ENCODE measurements at places on chromosomes 16 and 17.
A peak's percentile ranks its signal among the peaks of the same experiment; 100 is the strongest.

DNA sequence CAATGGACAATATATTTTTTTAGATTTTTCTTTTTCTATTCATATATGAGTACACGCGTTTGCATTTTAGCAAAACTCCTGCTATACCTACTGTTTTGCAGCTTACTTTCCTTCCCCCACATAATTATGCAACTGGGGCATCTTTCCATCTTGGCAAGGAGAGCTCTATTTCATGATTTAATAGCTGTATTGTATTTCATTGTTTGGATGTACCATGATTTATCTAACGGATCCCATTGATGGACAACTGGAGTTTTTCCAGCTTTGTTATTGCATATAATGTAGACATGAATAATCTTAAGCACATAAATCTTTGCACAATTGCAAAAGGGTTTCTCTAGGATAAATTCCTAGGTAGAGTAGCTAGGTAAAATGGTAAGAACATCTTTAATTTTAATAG, 133.9 kb downstream of the PITPNC1 start:
- DNase-seq: no peak

GRCh38 chr17:77863814-77864161, 94.7 kb upstream of the TNRC6C start:
- DNase-seq: no peak

- DNase-seq: no peak
Measured at GRCh38 chr16:74558873-74559272, 48.0 kb downstream of the GLG1 start.

GRCh38 chr17:47993964-47994363, 23.1 kb downstream of the CDK5RAP3 start:
- no peak for DNase-seq

GRCh38 chr17:31882571-31882970, 18.9 kb downstream of the UTP6 start:
- no peak for DNase-seq

DNA sequence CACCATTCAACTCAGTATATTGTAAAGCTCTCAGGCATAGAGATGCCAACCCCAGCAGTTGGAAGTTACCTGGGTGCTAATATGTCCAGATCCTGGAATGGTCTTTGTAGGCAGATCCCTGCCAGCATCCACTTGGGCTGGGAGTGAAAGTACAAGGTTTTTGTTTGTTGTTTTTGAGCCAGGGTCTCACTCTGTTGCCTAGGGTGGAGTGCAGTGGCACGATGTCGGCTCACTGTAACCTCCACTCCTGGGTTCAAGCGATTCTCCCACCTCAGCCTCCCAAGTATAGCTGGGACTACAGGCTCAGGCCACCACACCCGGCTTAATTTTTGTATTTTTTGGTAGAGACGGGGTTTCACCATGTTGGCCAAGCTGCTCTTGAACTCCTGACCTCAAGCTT, 177.6 kb downstream of the IRF8 start:
- no peak for DNase-seq

- no peak for DNase-seq
Measured at GRCh38 chr17:27991462-27991993, 50.9 kb upstream of the NLK start.

GRCh38 chr17:66275651-66276050, 26.8 kb upstream of the PRKCA start:
- peak; percentile 97 for DNase-seq

DNA sequence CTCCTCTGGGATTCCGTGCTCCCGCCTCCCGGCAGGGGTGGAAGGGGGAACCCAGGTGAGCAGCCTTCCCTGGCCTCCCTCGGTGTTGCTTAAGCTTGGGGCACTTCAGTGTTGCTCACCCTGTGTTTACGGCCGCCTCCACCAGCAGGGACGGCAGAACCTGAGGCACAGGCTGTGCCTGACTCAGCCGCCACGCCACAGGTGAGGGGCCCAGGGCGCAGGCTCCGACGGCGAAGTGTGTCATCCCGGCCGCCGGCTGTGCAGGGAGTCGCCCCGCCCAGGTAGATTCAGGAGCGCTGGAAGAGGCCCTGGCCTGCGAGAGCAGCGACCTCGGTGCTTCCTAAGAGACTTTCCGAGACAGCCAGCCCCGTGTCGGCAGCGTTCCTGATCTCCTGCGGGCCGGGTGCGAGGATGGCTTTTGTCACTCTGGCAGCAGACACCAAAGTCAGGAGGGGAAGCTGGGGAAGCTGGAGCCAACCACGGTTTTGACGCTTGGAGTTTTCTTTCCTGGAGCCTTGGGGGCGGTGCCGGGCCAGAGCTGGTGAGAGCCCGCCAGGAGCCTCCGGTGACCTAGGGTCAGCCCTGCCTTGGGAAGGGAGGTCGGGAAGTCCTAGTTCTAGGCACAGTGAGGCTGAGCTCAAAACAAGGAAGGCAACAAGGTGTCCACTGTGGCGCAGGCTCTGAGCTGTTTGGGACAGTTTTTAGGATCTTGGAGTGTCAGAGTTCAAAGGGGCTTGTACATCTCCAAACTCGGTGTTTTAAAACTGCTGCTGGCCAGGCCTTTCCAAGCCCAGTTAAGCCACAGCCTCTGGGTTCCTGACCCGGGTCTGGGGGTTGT, 2.1 kb downstream of the GSE1 start:
- peak; percentile 43 for DNase-seq

DNA sequence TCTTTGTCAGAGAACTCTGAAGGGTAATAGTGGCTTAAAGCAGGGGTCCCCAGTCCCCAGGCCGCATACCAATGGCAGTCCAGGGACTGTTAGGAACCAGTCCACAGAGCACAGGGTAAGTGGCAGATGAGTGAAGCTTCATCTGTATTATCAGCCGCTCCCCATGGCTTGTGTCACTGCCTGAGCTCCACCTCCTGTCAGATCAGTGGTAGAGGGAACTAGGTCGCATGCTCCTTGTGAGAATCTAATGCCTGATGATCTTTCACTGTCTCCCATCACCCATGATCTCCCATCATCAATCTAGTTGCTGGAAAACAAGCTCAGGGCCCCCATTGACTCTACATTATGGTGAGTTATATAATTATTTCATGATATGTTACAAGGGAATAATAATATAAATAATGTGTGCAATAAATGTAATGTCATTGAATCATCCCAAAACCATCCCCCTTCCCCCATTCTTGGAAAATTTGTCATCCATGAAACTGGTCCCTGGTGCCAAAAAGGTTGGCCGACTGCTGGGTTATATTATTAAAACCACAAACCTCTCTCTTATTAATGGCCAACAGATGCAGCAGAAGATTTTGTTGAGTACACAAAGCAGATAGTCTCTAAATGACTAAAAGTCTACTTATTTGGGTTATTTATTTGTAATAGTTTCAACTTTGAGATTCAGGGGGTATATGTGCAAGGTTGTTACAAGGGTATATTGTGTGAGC, 782.7 kb downstream of the CDH11 start:
- DNase-seq: no peak

DNA sequence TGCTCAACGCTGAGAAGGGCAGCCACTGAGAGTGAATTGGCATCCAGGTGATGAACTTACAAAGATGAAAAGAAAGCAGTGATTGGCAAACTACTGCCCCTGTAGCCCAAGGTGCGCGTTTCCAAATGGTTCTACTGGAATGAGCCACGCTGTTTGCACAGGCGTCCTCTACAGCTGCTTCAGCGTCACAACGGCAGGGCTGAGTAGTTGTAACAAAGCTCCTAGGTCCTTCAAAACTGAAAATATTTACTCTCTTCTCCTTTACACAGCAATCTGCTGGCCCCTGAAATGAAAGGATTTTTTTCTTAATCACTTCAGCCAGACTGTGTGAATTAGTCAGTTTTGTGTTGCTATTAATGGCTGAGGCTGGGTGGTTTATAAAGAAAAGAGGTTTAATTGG, 107.2 kb upstream of the FOXF1 start:
- DNase-seq: no peak
